ENCODE measurements at places on chromosomes 7 and 10. TPM values are rescaled to one million over a fixed set of nuclear protein-coding genes. Genes with fewer than 3 reads are reported as not detected.

DNA sequence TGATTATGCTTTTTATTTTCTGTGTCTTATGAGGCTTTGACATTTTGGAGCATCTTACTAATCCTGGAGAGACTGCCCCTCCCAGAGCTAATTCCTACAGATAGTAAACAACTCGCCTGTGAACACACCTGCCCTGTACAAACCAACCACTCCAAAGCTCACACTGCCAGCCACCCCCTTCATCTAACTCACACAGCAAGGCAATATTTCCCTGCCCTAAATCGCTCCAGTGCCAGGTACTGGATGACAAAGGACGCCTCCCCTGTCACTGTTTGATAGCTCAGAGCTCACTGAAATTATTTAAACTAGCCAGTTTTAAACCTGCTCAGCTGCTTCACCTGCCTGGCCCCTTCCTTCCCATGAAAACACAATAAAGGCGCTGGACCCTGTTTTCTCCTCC lies 535.1 kb upstream of the CELF2 start:
- no peak for DNase-seq

DNA sequence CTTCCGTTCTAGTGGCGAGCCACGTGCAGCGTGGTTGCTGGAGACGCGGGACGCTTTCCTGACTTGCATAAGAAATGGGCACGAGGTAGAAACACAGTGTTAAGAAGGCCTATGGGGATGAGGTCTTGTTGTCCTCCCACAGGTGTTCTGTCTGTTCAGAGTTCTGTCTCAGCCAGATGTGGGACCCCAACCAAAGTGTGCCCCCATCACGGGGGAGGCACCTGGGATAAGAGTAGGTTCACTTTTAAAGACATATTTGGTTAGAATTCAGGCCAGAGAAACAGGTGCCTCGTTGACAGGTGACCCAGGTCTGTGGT lies 56.0 kb upstream of the PITRM1 start:
- DNase-seq = no peak

RTKN2 gene
- total RNA-seq = 12.0 TPM

DNA sequence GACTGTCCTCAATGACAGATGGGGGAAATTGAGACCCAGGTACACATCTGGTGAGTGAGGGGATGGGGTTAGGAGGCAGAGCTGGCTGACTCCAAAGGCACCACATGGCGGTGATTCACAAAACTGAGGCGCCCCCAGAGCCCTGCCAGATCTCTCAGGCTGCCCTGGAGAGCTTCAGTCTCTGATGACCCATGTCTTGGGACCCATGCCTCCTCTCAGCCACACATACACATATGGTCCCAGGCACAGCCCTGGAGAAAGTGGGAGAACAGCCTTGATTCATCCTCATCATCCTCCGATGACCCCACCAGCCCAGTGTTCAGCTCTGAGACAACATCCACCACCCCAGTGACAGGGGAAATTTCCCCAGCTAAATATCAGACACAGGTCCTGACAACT lies 426.0 kb downstream of the RPS24 start:
- DNase-seq = no peak

- DNase-seq = no peak
Observed at GRCh38 chr10:132309471-132309865, 1.7 kb upstream of the STK32C start.

- DNase-seq = no peak
Observed at GRCh38 chr10:7529638-7530037, 118.8 kb upstream of the SFMBT2 start.

DNA sequence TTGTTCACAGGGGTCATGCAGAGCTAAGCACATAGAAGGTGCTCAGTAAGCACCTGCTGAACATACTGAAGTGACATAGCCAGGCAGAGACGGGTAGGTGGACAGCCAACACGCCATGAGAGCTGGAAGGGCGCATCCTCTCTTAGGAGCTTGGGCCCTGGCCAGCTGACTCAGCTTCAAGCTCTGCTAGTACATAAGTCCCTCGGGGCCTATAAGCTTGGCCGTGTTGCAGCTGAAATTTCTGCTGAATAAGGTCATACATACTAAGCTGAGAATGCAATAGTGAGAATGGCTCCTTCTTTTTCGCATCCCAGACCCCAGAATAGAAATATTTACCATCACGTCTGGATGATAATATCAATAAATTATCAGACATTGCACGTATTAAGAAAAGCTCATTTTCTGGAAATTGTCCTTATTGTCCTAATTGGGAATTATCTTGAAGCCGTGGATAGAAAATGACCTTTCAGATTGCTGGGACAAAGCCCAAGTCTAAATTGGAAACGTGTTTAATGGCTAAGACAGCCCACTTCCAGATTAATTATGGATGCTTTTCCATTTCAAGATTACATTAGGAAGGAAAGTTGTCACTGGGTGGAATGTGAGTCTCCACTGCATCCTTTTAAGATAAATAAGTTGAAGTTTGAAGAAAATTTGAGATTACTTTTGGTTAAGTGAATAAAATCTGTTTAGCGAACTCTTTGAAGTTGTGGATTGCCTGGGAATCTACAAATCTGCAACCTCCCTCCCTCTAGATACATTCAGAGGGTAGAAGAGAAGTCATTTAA lies 287.1 kb upstream of the C7orf33 start:
- no peak for DNase-seq

GRCh38 chr7:85392326-85392725 lies 205.5 kb upstream of the SEMA3D start:
- no peak for DNase-seq

DNA sequence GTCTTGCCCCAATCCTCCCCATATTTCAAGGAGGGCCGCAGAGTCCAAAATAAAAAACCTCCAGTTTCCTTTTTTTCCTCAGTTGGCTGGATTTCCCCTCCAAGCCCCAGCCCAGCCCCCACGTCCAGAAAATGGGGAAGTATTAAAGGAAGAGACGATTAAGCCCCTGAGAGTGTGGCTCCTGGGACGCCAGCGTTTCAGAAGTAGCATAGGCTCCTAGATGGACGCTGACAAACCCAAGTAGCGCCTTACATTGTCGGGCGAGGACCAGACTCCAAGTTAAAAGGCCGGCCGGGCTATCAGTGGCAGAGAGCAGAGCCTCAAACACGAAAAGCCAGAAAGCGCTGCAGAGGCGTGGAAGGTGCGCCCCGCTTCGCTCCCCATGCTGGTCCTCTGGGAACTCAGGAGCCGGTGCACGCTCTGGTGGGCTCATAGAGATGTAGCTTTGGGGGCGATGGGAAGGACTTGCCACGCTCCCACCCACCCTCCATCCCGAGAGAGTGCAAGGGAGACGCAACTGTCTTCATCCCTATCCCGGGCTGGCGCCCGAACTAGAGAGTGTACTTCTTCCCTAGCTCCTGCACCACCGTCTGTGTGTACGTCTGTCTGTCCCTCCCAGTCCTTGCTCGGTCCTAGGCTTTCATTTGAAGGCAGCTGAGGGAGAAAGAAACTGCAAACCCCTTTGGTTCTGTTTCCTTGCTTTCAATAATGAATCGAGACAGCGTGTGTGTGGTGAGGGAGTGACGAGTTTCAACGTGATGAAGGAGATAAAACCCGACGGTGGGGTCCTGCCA lies 6.3 kb upstream of the EMX2 start:
- DNase-seq = no peak

ADIRF gene
- 23.9 TPM for total RNA-seq

DNA sequence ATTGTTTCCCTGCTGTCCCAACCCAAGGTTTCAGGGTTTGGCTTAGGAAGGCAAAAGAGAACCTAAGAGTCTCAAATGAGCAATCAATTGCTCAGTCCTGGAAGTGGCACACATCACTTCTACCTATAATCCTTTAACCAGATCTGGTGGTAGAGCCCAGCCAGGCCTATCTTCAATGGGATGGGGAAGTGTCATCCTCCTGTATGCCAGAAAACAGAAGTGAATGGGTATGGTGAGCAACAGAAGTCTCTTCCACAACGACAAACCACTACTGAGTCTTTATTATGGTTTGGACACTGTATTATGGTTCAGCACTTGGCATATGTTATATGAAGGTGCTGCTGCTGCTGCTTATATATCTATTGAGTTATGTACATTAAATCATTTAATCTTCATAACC lies 3.0 kb upstream of the AKR1B1 start:
- DNase-seq = no peak

- DNase-seq = no peak
Observed at GRCh38 chr10:6542999-6543430, 37.1 kb downstream of the PRKCQ start.

DNA sequence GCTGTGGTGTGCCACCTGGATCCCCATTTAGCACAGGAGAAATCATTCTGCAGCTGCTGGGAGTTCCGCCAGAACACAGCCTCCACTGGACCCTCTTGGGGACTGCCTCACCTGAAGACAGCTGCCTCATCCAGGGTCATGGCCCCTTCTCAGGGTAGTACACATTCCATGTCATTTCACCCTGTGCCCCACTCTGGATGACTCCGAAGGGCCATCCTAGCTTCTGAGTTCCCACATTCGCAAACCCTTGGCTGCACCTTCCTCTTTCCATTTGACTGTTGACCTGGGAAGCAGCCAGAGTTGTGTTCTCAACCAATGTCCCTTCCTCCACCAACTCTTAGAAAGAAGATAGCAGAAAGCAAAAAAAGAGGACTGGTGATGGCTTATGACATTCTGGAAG lies 125.6 kb upstream of the TBX20 start:
- no peak for DNase-seq

- no peak for DNase-seq
Observed at GRCh38 chr10:42553064-42553407, 85.3 kb downstream of the ZNF33B start.

DNA sequence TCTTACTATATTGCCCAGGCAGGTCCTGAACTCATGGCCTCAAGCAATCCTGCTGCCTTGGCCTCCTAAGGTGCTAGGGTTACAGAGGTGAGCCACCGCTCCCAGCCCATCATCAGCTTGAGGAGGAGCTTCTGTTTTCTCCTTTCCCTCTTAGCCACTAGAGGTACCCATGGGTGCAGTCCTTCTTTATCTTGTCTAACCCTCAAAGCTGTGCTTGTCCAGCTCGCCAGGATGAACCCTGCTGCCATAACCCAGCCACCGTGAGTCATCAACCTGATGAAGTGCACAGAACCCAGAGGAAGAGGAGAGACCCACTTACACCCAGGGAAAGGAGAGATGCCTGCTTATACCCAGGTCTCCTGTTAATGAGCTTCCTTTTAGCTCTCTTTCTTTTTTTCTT lies 133.4 kb downstream of the CUL2 start:
- no peak for DNase-seq
